ENCODE measurements at places on chromosomes 1 and 21. TPM values are rescaled to one million over a fixed set of nuclear protein-coding genes. Genes with fewer than 3 reads are reported as not detected.
A peak's percentile ranks its signal among the peaks of the same experiment; 100 is the strongest.

GRCh38 chr1:175857756-175858155, 114.4 kb upstream of the TNR start:
- H3K27me3 ChIP-seq = no peaks in the 10 kb centered on the region
- no peak overlapping the region for H3K27ac ChIP-seq
- no peaks in the 10 kb centered on the region for H3K36me3 ChIP-seq
- H3K4me3 ChIP-seq = no peak overlapping the region

The LORICRIN gene
- total RNA-seq = not detected

DNA sequence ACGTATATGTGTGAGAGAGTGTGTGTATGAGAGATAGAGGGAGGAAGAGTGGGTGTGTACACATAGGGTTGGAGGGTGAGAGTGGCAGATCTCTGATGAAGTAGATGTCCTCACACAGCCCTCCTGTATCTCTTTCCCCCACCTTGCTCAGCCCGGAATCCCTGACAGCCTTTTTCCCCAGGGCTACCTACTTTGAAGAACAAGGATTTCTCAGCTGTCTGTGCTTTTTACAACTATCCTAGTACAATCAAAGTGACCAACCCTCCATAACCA, 29.1 kb upstream of the CADM3 start:
- H3K36me3 ChIP-seq = no peaks in the 10 kb centered on the region
- H3K4me3 ChIP-seq = no peak overlapping the region
- H3K27me3 ChIP-seq = peaks cover 39% of the 10 kb centered on the region
- H3K27ac ChIP-seq = no peak overlapping the region

DNA sequence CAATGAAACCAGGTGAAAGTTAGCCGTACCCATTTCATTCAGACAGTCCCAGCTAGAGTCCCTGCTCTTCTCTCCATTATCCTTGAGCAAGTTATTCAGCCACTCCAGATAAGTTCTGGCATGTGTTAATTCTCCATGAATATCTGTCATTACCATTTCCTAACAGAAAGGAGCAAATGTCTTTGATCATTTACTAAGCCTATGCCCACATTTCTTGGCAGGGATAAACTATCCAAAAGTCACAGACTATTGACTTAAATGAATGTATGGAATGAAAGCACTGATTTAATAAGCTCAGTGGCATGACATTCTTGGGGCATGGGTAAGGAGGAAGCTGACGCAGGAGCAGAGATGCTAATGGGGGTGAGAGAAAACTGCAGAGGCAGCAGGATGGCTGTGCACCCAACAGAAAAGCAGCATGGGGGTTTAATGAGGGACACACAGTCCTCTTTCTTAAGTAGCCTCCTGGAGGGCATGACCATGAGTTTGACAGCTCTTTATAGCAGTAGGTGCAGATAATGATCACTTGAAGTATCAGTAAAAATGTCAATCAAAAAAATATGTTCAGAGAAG, 17.6 kb upstream of the DHCR24 start:
- H3K27ac ChIP-seq = no peak overlapping the region
- no peak for DNase-seq
- no peak overlapping the region for H3K4me3 ChIP-seq

The SPRR4 gene
- not detected for total RNA-seq

GRCh38 chr1:195251900-195252299, 1356.3 kb downstream of the KCNT2 start:
- H3K27ac ChIP-seq = no peak overlapping the region
- no peaks in the 10 kb centered on the region for H3K4me1 ChIP-seq
- DNase-seq = no peak
- no peaks in the 10 kb centered on the region for H3K27me3 ChIP-seq
- no peaks in the 10 kb centered on the region for H3K36me3 ChIP-seq

DNA sequence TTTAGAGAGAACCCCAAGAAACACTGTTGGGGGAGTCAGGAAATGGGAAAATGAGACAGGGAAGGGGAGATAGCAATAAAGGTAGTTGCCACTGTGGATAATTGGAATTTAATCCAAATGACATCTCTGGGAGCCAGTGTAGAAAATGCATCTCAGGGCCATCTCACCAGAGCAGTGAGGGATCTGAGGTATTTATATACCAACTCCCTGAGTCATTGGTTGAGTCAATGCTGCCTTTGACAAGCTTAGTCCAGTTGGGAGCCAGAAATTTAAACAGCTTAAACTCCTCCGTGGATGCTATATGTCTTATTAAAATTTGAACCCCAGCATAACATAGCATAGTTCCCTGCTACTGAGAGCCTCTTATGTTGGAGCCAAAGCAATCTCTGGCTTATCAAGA, 140.3 kb downstream of the SLC30A10 start:
- no peak overlapping the region for H3K27ac ChIP-seq
- no peaks in the 10 kb centered on the region for H3K36me3 ChIP-seq
- no peaks in the 10 kb centered on the region for H3K27me3 ChIP-seq
- no peak overlapping the region for H3K4me3 ChIP-seq
- no peak for DNase-seq
- peaks cover 36% of the 10 kb centered on the region for H3K4me1 ChIP-seq

The WNT3A gene
- not detected for total RNA-seq

The SPATA45 gene
- not detected for total RNA-seq

DNA sequence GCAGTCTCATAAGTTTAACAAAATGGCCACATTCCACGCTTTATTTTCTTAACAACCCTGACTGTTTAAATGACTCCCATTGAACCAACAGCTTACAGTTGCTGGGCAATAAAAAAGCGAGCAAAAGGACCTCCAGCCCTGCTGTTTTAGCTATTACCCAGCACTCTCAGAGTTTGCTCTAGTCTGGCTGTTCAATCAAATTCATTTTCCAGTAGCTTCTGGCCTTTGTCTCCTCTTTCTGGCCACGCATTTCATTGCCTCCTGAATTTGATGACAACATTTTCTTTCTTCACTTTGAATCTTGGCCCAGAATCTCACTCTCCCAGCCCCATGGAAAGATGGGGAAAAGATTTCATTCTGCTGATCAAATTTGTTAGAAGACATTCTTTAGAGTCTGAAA, 44.1 kb upstream of the DOCK7 start:
- no peak overlapping the region for H3K27ac ChIP-seq
- no peak overlapping the region for H3K4me3 ChIP-seq
- H3K36me3 ChIP-seq = no peaks in the 10 kb centered on the region

- no peak overlapping the region for H3K27ac ChIP-seq
- no peak overlapping the region for H3K4me3 ChIP-seq
- H3K36me3 ChIP-seq = no peaks in the 10 kb centered on the region
- DNase-seq = no peak
Observed at GRCh38 chr21:23951251-23951650, 1656.0 kb downstream of the MRPL39 start.

The BARHL2 gene
- not detected for total RNA-seq

DNA sequence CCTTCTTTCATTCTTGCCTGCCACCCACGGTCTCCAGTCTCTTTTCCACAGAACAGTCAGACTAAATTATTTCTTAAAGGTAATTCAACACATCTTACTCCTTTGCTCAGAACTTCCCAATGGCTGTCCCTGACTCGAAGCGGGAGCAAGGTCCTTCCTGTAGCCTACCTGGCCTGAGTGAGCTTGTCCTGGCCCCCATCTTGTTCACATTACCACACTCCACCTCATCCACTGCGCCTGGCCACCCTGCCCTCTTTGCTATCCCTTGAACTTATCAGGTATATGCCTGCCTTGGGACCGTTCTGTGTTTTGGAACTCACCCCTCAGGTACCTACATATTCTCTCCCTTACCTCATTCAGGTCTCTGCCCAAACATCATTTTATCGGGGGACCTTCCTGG, 13.3 kb upstream of the GLIS1 start:
- no peaks in the 10 kb centered on the region for H3K36me3 ChIP-seq
- H3K27me3 ChIP-seq = no peaks in the 10 kb centered on the region
- H3K4me1 ChIP-seq = no peaks in the 10 kb centered on the region
- DNase-seq = peak; percentile 85
- no peak overlapping the region for H3K4me3 ChIP-seq

The PODN gene
- 116 TPM for total RNA-seq

- no peak for DNase-seq
- peak overlapping the region; percentile 92 for H3K4me3 ChIP-seq
- H3K27ac ChIP-seq = peak overlapping the region; percentile 96
- no peaks in the 10 kb centered on the region for H3K27me3 ChIP-seq
- no peaks in the 10 kb centered on the region for H3K36me3 ChIP-seq
Observed at GRCh38 chr1:10694274-10694632, 102.2 kb downstream of the CASZ1 start.

- DNase-seq = no peak
- H3K4me3 ChIP-seq = no peak overlapping the region
- no peak overlapping the region for H3K27ac ChIP-seq
- no peaks in the 10 kb centered on the region for H3K27me3 ChIP-seq
- H3K36me3 ChIP-seq = no peaks in the 10 kb centered on the region
Observed at GRCh38 chr1:172537366-172537765, 4.4 kb downstream of the SUCO start.

The CAPZB gene
- 211 TPM for total RNA-seq

DNA sequence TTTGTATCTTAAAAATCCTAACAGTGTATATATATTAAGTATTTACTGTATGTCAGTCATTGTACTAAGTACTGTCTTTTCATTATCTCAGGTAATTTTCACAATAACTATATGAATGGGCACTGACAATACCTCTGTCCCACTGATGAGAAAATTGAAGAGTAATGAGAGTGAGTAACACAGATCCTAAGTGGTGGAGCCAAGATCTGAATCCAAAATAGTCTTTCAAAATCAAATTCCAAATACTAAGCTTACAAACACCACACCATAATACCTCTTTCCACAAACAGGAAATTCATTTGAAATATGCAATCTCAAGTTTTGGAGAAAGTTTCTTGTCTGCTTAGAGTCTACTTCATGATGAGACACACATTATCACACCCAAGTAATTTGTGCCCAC, 105.9 kb upstream of the EDEM3 start:
- no peak for DNase-seq
- no peaks in the 10 kb centered on the region for H3K36me3 ChIP-seq
- H3K4me3 ChIP-seq = no peak overlapping the region
- H3K27ac ChIP-seq = no peak overlapping the region
- peaks cover 20% of the 10 kb centered on the region for H3K4me1 ChIP-seq
- H3K27me3 ChIP-seq = no peaks in the 10 kb centered on the region

The LCE2B gene
- not detected for total RNA-seq

DNA sequence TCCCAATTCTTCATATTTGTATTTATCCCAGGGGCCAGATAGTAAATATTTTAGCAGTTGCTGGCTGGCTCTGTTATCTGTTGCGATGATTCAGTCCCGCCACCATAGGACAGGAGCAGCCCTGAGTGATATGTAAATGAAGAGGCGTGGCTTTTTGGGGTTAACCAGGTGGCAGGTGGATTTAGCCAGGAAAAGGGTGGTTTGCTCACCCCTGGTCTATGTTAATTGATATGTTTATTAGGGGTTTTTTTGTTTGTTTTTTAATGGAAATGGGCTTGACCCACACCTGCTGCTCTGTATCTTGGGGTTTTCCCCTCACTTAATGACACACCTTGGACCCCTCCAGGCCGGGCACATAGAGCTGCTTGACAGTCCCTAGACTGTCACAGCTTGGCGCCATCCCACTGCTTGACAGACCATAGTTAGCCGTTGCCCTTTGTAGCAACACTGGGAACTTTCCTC, 62.8 kb downstream of the PIK3CD start:
- no peak overlapping the region for H3K4me3 ChIP-seq
- no peak overlapping the region for H3K27ac ChIP-seq
- H3K4me1 ChIP-seq = peaks cover 12% of the 10 kb centered on the region
- no peaks in the 10 kb centered on the region for H3K27me3 ChIP-seq
- peaks cover 82% of the 10 kb centered on the region for H3K36me3 ChIP-seq

- no peak for DNase-seq
- H3K36me3 ChIP-seq = no peaks in the 10 kb centered on the region
- H3K4me3 ChIP-seq = no peak overlapping the region
- no peak overlapping the region for H3K27ac ChIP-seq
- peaks cover 94% of the 10 kb centered on the region for H3K27me3 ChIP-seq
- peaks cover 34% of the 10 kb centered on the region for H3K4me1 ChIP-seq
Observed at GRCh38 chr1:11693917-11694316, 2.4 kb downstream of the DRAXIN start.

DNA sequence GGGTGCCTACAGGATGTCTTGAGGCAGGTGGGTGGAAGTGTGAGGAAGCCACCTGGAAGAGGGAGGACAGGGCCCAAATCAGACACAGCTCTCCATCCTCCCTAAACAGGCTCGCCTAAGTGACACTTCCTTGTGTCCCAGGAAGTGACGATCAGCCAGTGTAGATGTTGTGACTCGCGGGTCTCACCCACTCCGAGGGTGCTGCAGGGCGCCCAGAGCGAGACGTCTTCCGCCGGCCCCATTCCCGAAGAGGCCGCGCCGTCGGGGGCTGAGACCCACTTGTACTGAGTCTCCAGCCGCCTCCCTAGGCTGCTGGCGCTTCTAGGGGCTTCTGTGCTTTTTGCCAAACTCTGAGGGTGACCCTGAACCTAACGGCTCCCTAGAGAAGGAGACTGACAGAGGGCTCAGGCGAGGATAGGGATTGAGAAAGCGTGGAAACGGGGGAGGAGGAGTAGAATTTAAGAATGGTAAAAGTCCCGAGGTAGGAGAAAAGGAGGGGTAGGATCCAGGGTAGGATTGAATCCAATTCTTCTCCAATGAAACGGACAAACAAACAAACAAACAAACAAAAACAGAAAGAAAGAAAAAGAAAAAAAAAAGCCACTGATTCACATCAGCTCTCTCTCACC, 543 bp upstream of the MARK1 start:
- no peaks in the 10 kb centered on the region for H3K27me3 ChIP-seq
- H3K27ac ChIP-seq = peak overlapping the region; percentile 89
- H3K36me3 ChIP-seq = no peaks in the 10 kb centered on the region
- peaks cover 20% of the 10 kb centered on the region for H3K4me1 ChIP-seq
- DNase-seq = no peak
- H3K4me3 ChIP-seq = peak overlapping the region; percentile 93

- H3K36me3 ChIP-seq = no peaks in the 10 kb centered on the region
- H3K27me3 ChIP-seq = no peaks in the 10 kb centered on the region
- no peak overlapping the region for H3K4me3 ChIP-seq
- H3K27ac ChIP-seq = no peak overlapping the region
Observed at GRCh38 chr1:20511518-20512428, 3.8 kb upstream of the MUL1 start.

DNA sequence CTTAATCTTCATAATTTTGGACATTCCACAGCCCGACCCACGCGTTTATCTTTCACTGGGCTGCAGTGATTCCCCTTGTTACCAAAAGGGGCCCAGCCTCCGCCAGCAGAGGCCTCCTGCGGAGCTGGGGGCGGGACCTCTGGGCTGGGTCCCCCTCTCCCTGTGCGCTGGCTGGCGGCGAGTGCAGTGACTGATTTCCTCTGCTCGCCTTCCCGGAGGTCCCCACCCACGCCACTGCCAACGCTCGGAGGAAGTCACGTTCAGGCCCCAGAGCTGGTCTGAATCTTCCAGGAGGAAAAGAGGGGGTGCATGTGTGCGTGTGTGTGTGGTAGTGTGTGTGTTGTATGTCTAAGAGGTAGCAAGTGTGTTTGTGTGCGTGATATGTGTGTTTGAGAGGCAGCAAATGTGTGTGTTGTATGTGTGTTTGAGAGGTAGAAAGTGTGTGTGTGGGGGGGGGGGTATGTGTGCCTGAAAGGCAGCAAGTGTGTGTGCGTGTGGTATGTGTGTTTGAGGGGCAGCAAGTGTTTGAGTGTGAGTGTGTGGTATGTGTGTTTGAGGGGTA, 35.0 kb upstream of the JAK1 start:
- H3K36me3 ChIP-seq = no peaks in the 10 kb centered on the region
- H3K27me3 ChIP-seq = no peaks in the 10 kb centered on the region
- peaks cover 10% of the 10 kb centered on the region for H3K4me1 ChIP-seq
- DNase-seq = peak; percentile 95

All from esophagus muscularis mucosa (tissue), 4 donors.